ENCODE measurements at places on chromosomes 6 and 20.

DNA sequence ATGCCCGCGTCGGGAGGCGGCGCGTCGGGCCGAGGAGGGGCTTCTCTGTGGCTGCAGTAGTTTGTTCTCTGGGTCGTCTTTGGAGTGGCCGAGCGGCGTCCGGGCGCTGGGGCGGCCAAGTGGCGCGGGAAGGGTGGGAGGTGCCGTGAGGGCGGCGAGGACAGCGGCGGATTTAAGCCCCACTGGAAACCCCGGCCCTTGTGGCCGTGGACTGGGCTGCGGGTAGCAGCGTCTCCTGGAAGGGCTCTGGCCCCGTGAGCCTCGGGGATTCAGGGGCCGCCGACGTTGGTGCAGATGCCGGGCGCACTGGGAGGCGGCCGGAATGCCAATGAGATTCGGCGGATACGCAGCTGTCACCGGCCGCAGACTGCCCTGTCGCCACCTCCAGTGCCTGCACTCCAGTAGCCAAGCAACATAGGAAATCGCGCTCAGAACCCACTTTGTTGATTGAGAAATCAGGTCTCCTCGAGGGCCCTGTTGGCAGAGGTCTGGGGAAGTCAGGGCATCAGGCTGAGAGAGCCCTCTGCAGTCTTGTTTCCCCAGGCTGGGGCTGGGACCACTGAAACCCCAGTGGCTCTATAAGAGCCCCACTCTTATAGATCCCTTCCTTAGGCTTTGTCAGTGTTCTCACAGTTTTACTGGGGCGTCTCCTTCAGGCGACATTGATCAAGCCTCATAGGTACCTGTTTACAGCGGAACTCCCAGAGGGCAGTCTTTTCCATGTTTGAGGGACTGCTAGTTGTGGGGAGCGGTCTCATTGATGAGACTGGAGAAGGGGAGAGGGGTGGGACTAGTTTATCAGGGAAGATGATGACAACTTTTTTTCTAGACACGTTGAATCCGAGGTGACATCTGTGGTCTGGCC, 642 bp downstream of the GZF1 start:
- DNase-seq = no peak

DNA sequence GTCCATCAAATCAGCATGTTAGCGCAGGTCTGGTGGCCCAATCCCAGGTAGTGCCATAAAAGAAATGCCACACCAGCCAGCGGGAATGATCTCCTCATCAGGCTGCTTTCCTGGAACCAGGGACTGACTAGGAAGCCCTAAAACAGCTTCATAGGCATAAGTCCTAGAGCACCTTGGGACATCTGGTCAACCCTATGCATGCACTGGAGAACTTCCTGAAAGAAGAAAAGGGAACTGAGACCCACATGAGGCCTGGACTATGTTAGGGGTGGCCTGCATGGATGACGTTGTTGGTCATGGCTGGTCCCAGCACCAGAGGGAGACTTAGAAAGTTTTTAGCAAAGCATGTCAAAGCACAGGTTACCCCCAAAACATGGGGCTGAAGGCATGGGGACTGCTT, 7.6 kb upstream of the KCNK16 start:
- no peak for DNase-seq

DNA sequence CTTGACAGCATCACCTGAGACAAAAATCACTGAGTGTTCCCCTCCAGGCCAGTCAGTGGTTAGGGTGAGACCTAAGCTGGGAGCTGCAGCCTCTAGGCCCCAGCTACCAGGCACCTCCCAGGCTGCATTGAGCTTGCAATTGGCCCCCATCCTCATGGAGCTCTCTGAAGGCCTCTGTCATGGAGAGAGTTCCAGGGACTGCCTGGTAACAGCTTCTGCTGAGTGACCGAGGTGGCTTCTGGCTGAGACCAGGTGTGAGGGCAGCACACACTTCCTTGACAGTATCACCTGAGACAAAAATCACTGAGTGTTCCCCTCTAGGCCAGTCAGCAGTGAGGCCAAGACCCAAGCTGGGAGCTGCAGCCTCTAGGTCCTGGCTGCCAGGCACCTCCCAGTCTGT, 283.0 kb downstream of the SMOC2 start:
- no peak for DNase-seq

DNA sequence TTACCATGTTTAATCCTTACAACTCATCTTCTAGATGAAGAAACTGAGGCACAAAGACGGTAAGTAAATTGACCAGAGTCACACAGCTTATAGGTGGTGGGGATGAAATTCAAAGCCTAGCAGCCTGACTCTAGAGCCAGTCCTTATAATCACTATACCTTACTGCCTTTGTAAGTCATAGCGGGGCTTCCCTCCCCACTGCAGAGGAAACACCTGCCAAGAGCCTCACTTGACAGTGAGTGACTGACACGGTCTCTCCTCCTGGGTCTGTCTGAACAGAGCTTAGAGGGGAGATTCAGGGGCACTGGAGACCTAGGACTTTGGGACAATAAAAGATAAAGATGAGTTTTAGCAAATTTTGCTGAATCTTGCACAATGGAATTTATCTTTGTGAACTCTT, 12.8 kb downstream of the SUN5 start:
- no peak for DNase-seq

- no peak for DNase-seq
These were observed 644.1 kb upstream of the CITED2 start for GRCh38 chr6:140018588-140018987.

- no peak for DNase-seq
These were observed 543.6 kb downstream of the GRIK2 start for GRCh38 chr6:101937108-101937507.

DNA sequence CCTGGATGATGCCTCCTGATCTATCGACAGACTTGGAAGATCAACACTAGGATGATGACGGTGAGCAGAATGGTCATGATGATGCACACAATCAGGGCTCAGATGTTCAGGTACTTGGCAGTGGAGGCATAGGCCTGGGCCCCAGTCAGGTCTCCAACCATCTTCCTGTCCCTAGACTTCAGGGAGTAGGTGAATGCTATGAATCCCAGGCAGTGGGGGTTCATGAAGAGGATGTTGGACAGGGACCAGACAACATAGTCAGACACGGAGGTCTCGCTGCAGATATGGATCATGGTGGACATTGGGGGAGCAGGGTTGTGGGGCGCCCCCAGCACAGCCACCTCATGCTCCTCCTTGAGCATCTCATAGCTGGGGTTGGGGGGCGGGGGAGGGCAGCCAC, 27.5 kb downstream of the HLA-F start:
- DNase-seq = no peak

DNA sequence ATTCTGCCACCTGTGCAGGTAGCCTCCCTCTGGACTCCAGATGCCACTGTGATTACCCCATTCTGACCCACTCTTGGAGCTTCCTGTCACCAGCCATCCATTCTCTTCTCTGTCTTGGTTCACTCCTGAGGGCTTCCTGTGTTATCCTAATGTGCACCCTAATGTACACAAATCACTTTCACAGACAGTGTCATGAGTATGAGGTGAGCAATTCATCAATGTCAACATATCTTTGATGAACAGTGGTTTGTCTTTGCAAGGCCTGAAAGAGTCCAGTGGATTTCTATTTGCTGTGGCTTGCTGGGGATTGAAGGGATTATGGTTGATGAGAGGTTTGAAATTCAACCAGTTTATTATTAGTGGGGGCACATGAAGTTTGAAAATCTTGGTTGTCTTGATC, 63.8 kb upstream of the EEF1E1 start:
- DNase-seq = no peak

DNA sequence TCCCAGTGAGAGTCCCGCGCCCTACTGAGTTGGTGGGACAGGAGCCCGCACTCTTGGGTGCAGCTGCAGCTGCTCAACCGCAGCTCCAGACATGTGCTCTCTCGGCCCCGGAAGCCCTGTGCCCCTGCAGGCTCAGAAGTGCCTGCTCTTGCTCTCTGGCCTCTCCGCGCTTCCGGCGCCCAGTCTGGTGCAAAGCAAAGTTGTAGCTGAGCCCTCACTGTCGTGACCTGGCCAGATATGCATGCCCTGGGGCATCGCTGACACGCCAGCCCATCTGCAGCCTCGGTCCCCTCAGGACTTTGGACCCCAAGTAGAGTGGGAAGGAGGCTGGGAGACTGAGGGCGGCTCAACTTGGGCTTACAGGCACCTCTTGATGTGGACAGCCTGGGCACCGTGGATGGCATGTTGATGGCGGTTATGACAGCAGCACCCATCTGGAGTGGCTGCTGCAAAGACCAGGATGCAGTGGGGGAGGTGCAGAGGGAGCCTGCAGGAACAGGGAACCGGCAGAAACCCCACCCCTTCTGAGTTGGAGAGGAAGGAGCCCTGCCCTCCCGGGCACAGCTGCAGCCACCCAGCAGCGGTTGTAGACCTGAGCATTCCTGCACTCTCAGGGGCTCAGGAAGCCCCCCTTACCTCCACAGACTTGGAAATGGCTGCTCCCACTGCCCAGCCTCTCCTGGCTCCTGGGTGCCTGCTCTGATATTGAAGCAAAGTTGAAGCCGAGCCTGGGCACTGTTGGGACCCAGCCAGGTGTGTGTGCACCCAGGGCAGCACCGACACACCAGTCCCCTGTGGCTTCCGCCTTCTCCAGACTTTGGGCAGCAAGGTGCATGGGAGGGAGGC, 462.6 kb downstream of the TBC1D32 start:
- DNase-seq = no peak

DNA sequence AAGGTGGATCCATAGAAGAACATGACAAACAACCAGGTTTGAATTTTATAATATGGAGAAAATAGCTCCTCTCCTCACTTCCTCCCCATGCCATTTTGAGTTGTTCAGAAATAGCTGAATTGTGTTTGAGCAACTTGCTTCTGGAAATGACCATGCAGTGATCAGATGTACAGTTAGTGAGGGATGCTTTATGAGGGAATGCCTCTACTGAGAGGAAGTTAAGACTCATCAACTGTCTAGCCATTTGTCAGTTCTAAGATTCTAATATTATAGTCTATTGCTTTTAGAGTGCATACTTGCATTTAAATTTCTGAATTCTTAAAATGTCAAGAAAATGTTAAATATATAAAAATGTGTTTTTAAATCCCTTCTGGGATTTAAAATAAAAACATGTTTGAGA, 3.8 kb downstream of the LAMA2 start:
- DNase-seq = no peak

GRCh38 chr6:139134817-139135577, at the start of gene HECA:
HECA (plus strand) TSS chr6:139135080; CDS start chr6:139135397, 317 bp downstream.
- DNase-seq = peak; percentile 99

GRCh38 chr20:37494301-37494700, 26.7 kb upstream of the NNAT start:
- no peak for DNase-seq

GRCh38 chr6:72676995-72677394, 55.1 kb downstream of the KCNQ5 start:
- DNase-seq = no peak

- no peak for DNase-seq
These were observed 146.2 kb downstream of the VEGFA start for GRCh38 chr6:43915986-43916923.

DNA sequence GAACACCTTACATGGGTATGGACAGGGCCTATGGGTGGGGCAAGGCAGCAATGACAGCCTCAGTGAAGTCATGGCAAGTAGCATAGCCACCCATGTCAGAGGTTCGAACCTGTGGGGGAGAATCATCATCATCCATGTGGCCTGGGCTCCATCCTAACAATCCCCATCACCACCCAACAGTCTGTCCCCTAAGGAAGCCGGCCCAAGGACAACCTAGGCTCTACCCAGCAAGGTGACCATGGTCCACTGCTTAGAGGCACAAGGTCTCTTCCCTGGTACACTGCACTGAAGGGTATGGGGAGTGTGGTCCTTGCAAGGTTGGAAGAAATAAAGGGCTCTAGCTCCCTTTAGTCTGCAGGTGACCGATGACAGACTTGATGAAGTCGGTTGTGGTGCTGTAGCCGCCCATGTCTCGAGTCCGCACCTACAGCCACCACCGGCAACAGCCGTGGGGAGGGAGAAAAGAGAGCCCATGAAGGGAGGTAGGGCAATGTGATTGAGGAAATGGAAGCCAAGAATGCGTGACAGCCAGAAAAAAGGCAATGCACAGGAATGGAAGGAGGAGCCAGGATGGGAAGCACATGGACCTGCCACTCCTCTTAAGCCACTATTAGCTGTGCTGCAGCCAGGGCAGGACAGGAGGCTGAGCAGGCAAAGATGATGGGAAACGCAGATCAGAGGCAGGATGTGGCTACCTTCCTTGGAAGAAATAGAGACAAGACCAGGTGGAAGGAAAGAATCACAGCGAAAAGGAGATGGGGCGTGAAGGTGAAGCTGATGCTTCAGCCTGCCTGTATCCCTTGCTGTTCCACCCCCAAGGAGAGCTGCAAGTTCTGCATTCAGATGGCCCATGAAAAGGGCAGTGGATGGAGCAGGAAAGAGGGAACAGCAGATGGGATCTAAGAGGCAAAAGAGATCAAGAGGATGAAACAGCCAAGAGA, 5.3 kb downstream of the IDH3B start:
- no peak for DNase-seq

GRCh38 chr6:116349216-116349615, 21.5 kb upstream of the DSE start:
- DNase-seq = no peak

GRCh38 chr20:47783828-47784598, 1.3 kb downstream of the SULF2 start:
- DNase-seq = no peak

- no peak for DNase-seq
These were observed 6.0 kb upstream of the CMTR1 start for GRCh38 chr6:37426945-37427510.

GRCh38 chr6:23106951-23107350, 537.6 kb downstream of the HDGFL1 start:
- DNase-seq = no peak

DNA sequence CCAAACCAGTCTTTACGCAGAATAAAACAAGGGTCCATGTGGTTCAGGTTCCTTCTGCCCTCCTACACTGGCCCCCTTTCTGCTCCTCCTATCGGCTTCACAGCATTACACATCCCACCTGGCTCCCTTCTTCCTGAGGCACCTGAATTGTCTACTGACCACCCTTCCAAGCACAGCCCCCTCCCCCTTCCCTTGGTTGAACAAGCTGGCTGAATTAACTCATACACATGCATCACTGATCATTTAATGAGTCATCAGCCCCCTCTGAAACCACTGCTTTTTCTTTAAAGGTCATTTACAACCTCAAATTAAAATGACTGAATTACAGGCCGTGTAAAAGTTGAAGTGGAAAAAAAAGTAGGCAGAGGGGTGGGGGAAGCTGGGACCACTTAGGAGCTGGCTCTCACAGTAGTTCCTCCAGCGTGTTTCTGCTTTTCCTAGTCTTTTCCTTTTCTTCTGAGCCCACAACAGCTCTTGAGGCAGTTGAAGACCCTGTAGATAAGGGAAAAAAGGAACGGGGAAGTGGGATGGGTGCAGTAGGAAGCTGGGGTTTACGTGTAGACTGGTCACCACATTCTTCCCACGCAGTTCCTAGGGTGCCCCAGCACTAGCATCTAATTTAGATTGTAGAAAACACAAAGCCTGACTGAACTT, 67.6 kb downstream of the FYN start:
- DNase-seq = no peak

- DNase-seq = no peak
These were observed 2.2 kb upstream of the CCM2L start for GRCh38 chr20:32007787-32008616.

Data from stimulated activated CD8-positive, alpha-beta memory T cell treated with anti-CD3 and anti-CD28 coated beads, Interleukin-15, amount 100 ng/mL, for 1 hour (primary cell).